Naive thymus-derived CD4-positive, alpha-beta T cell (primary cell): ENCODE measurements at places on chromosomes 1 and 21. TPM values are rescaled to one million over a fixed set of nuclear protein-coding genes. Genes with fewer than 3 reads are reported as not detected.
A peak's percentile ranks its signal among the peaks of the same experiment; 100 is the strongest.

LPAR3 gene
- polyA plus RNA-seq = 0.60 TPM

ADORA1 gene
- polyA plus RNA-seq = not detected

TPTE gene
- polyA plus RNA-seq = not detected

PTPN22 gene
- polyA plus RNA-seq = 29.7 TPM

FCRL4 gene
- polyA plus RNA-seq = not detected

RXRG gene
- not detected for polyA plus RNA-seq

NCDN gene
- 17.1 TPM for polyA plus RNA-seq

DNA sequence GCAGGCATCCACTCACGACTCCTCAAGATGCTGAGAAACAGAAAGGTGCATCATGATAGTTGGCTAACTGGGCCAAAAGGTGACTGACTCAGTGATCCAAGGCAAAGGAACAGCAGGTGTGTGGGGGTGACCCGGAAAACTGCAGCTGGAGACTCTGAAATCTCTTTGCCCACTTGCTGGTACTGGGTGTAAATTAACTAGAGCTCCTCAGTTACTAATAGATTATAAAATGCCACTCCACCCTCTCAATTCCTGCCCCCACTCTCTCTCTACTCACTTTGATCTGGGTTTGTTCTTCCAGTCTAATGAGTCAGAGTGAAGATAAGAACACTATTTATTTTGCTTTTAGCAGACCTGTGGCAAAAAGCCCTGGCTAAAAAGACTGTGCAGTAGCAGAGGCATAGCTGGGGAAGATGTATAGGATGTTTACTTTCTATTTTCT, 7.2 kb upstream of the PIGC start:
- H3K36me3 ChIP-seq = no peaks in the 10 kb centered on the region
- no peak for DNase-seq
- H3K27ac ChIP-seq = no peak overlapping the region

GRCh38 chr1:107359472-107360241, 218.8 kb downstream of the NTNG1 start:
- no peak overlapping the region for H3K27ac ChIP-seq
- DNase-seq = no peak
- H3K4me1 ChIP-seq = no peaks in the 10 kb centered on the region
- H3K27me3 ChIP-seq = no peaks in the 10 kb centered on the region
- no peaks in the 10 kb centered on the region for H3K36me3 ChIP-seq

DNA sequence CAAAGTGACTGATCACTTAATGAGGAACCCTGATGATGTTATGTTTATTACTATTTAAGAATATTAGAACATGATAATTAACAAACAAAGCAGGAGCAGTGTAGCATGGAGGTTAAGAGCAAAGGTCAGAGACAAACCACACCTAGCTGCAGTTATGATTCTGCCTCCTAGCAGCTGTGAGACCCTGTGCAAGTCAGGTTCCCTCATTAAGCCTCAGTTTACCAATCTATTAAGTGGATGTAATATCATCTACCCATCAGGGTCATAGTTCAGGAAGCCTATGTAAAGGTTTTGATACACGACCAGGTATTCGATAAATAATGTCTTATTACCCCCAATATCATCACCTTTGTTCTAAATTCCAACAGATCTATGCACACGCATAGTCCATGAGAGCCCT, 32.0 kb downstream of the DUSP10 start:
- no peak for DNase-seq
- no peak overlapping the region for H3K4me3 ChIP-seq
- peaks cover 61% of the 10 kb centered on the region for H3K4me1 ChIP-seq
- H3K27ac ChIP-seq = no peak overlapping the region
- H3K27me3 ChIP-seq = no peaks in the 10 kb centered on the region

GRCh38 chr1:67969446-67969845, 81.0 kb downstream of the DIRAS3 start:
- no peaks in the 10 kb centered on the region for H3K4me1 ChIP-seq
- no peaks in the 10 kb centered on the region for H3K27me3 ChIP-seq
- no peak for DNase-seq
- H3K4me3 ChIP-seq = no peak overlapping the region
- H3K36me3 ChIP-seq = no peaks in the 10 kb centered on the region
- no peak overlapping the region for H3K27ac ChIP-seq

DNA sequence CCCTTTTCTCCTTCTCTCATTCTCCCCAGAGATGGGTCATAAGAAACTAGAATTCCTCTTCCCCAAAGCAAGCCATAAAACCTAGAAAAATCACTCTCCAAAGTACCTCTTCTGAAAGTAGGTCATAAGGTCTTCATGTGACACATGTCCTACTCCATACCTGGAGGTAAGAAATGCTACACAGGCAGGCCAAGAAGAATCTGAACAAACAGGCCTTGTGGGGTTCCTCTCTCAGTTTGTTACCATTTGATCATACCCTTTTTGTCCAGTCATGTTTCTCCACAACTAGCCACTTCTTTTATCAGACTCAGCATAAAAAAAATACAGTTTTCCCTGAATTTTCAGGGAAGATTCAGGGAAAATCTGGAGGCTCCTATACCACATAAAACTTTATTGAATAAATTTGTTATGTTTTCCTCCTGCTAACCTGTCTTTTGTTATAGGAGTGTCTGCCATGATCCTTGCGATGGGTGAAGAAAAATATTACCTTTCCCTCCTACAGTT, 134.4 kb upstream of the LMO4 start:
- H3K27ac ChIP-seq = no peak overlapping the region
- H3K4me3 ChIP-seq = no peak overlapping the region
- H3K27me3 ChIP-seq = no peaks in the 10 kb centered on the region
- no peaks in the 10 kb centered on the region for H3K36me3 ChIP-seq

DNA sequence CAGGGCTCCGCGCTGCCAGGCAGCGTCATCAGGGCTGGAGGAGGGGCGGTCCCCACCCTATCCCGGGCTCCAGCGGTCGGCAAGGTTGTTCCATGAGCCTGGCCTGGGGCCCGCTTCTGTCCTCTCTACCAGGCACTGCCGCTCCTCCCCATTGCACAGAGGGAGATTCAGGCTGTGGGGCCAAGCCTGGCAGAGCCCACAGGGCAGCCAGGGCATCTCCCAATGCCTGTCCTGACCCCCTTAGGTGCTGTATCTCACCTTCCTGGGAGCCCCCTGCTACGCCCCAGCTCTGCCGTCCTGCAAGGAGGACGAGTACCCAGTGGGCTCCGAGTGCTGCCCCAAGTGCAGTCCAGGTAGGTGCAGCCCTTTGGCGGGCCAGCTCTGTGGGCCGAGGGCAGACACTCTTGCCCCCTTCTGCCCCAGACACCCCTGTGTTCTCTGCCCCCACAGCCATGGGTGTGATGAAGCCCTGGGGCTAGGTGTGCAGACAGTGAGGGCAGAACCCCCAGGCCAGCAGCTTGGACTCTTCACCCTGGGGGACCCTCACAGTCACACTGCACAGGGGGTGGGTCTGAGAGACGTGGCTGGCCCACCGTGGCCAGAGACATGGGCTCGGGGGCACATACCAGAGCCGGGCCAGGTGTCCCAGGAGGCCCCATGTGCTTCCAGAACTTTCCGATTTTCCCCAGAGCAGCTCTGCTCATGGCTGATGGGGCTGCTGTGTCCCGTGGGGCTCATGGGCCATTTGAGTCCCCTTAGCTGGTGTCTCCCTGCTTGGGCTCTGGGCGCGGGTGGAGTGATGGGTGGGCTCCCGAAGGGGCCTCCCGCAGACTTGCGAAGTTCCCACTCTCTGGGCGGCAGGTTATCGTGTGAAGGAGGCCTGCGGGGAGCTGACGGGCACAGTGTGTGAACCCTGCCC, 1.6 kb downstream of the TNFRSF14 start:
- no peak for DNase-seq
- H3K27ac ChIP-seq = peak overlapping the region; percentile 93
- H3K4me1 ChIP-seq = peaks cover 28% of the 10 kb centered on the region
- no peaks in the 10 kb centered on the region for H3K27me3 ChIP-seq
- H3K4me3 ChIP-seq = peak overlapping the region; percentile 83
- H3K36me3 ChIP-seq = no peaks in the 10 kb centered on the region

DNA sequence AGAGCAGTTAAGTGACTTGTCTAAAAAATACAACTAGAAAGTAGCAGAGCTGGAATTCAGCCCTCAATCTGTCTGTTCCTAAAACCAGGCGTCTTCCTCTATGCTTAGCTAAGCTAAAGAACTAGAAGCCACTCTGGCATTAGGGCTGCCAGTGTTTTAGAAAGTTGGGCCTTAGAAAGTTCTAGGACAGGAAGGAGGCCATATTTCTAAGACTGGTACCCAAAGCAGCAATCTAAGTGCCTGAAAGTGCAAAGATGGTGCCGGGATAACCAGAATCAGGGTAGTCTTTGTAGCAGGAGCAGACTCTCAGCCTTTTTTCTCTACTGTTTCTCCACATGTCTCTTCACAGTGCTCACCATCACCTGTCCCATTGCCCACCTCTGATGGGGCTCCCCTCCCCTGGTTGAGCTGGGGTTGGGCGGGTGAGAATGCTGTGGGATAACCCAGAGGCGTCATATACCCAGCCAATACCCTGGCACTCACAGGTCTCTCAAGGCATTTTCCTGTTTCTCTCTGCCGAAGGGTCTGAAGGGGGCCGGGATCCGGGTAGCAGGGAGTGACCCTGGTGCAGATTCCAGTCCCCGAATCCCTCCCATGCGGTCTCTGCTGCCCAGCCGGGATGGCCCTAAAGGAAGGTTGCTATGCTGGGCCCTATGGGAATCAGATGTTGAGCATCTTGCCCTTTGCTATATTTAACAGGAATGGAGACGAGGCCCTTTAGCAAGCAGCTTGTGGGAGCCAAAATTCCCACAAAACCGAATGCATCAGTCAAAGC, 1.1 kb upstream of the RCSD1 start:
- peaks cover 5% of the 10 kb centered on the region for H3K36me3 ChIP-seq
- H3K4me1 ChIP-seq = peaks cover 55% of the 10 kb centered on the region
- H3K27ac ChIP-seq = peak overlapping the region; percentile 94
- no peak for DNase-seq
- H3K27me3 ChIP-seq = no peaks in the 10 kb centered on the region

GRCh38 chr1:186736971-186737685, 56.9 kb upstream of the PTGS2 start:
- H3K36me3 ChIP-seq = no peaks in the 10 kb centered on the region
- no peak overlapping the region for H3K4me3 ChIP-seq
- H3K4me1 ChIP-seq = no peaks in the 10 kb centered on the region
- H3K27ac ChIP-seq = no peak overlapping the region

DNA sequence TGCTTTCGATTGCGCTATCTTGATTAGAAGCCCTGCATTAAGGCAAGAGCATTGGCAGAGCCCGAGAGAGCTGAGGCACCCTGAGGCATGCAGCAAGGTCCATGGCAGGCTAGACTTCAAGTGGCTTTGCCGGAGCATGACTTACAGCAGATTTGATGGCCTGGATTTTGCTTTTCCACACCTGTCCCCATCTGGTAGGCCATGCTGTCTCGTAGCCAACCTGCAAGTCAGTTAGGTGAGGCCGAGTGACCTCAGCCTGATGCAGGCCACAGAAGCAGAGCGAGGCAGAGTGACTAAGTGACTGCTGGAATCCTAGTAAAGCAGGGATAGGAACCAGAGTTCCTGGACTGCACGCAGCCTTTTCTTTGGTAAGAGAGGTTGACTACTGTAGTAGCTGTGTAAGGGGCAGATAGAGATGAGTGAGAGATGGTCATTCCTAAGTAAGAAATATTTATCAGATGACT, 148.9 kb downstream of the PBX1 start:
- H3K27me3 ChIP-seq = no peaks in the 10 kb centered on the region
- no peak for DNase-seq
- no peaks in the 10 kb centered on the region for H3K4me1 ChIP-seq
- H3K4me3 ChIP-seq = no peak overlapping the region

GRCh38 chr1:33608825-33609400, 136.5 kb downstream of the ZSCAN20 start:
- no peaks in the 10 kb centered on the region for H3K4me1 ChIP-seq
- no peak overlapping the region for H3K4me3 ChIP-seq
- H3K27me3 ChIP-seq = peaks cover 3% of the 10 kb centered on the region
- DNase-seq = no peak
- no peak overlapping the region for H3K27ac ChIP-seq

- no peak overlapping the region for H3K4me3 ChIP-seq
- no peaks in the 10 kb centered on the region for H3K27me3 ChIP-seq
- H3K36me3 ChIP-seq = no peaks in the 10 kb centered on the region
- H3K4me1 ChIP-seq = no peaks in the 10 kb centered on the region
- no peak overlapping the region for H3K27ac ChIP-seq
- no peak for DNase-seq
These were observed 7.1 kb downstream of the RAD54L start for GRCh38 chr1:46254668-46255067.

- H3K27me3 ChIP-seq = no peaks in the 10 kb centered on the region
- no peak overlapping the region for H3K27ac ChIP-seq
These were observed 95.8 kb downstream of the CNIH3 start for GRCh38 chr1:224711876-224712275.

- no peaks in the 10 kb centered on the region for H3K36me3 ChIP-seq
- no peak overlapping the region for H3K4me3 ChIP-seq
- no peak for DNase-seq
These were observed 7.8 kb downstream of the VASH2 start for GRCh38 chr1:212958175-212958574.

- H3K4me1 ChIP-seq = no peaks in the 10 kb centered on the region
- H3K4me3 ChIP-seq = no peak overlapping the region
- H3K27me3 ChIP-seq = no peaks in the 10 kb centered on the region
- no peaks in the 10 kb centered on the region for H3K36me3 ChIP-seq
These were observed 317.1 kb downstream of the DPYD start for GRCh38 chr1:97603776-97604175.

GRCh38 chr1:113369699-113370098, 20.6 kb upstream of the MAGI3 start:
- no peaks in the 10 kb centered on the region for H3K36me3 ChIP-seq
- H3K4me3 ChIP-seq = no peak overlapping the region
- no peaks in the 10 kb centered on the region for H3K4me1 ChIP-seq
- no peak overlapping the region for H3K27ac ChIP-seq

DNA sequence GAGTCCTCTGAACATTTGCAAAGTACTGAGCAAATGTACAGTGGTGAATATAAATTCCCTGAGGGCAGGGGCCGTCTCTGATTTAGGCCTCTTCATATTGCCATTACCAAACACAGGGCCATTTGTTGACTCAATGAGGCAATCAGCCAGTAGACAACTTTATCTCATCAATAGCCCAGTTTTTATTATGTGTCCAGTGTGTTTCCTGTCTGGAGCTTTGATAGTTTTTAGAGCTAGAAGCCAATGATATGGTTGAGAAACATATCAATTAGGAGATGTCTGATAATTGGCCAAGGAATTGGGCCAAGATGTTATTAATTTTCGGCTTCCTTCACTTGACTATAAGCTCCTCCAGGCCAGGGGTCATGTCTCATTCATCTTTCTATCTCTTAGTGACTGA, 163.0 kb downstream of the ROR1 start:
- no peak overlapping the region for H3K27ac ChIP-seq
- no peak overlapping the region for H3K4me3 ChIP-seq
- H3K36me3 ChIP-seq = no peaks in the 10 kb centered on the region
- DNase-seq = no peak
